ENCODE measurements at places on chromosomes 13 and 19.
A peak's percentile ranks its signal among the peaks of the same experiment; 100 is the strongest.

- no peak for DNase-seq
Observed at GRCh38 chr19:629961-630714, 3.2 kb downstream of the POLRMT start.

DNA sequence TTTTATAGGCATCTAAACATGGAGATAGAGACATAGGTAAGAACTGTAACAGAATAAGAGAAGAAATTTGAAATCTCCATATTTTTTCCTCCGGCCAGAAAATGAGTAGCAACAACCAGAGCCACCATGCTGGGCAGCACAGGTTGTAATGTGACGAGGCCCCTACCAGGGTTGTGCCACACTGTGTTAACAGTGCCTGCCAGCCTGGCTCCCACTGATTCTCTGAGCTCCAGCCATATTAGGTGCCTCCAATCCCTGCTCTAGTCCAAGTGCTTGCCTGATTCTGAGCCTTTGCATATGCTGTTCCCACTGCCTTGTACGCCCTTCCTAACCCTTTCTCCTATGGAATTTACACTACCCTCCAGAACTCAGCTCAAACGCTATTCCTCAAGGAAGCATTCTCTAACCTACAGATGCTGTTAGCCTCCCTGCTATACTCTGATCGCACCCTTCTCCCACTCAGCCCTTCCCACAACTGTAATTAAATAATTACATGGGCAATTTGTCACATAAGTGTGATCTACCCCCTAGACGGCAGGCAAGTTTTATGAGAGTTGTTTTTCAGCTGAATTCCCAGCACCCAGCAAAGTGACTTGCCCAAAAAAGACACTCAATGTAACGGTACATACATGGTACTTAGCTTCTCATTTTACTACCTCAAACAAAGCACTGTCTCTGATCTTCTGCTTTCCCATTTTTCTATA, 37.6 kb upstream of the STARD13 start:
- DNase-seq: peak; percentile 6

- no peak for DNase-seq
Observed at GRCh38 chr19:1917146-1917545, 11.9 kb downstream of the ADAT3 start.

DNA sequence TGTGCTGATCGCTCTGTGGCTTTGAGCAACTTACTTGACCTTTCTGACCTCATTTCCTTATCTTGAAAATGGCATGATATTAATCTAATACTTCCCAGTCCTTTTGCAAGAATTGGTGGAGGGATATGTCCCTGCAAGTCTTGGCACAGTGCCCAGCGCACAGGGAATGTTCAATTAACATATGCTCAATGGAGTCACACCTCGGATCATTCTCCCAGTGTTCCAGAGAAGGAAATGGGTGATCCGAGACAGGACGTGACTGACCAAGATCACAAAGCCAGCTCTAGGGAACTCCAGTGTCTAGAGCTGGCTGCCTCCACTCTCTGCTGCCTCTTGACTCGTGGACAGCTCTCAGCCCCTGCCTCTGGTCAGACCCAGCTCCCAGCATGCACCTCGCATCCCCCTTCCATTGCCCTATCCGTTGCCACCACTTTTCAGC, 3.6 kb downstream of the CDC42EP5 start:
- DNase-seq: no peak

- no peak for DNase-seq
Observed at GRCh38 chr19:14459703-14460102, 15.5 kb downstream of the PTGER1 start.

DNA sequence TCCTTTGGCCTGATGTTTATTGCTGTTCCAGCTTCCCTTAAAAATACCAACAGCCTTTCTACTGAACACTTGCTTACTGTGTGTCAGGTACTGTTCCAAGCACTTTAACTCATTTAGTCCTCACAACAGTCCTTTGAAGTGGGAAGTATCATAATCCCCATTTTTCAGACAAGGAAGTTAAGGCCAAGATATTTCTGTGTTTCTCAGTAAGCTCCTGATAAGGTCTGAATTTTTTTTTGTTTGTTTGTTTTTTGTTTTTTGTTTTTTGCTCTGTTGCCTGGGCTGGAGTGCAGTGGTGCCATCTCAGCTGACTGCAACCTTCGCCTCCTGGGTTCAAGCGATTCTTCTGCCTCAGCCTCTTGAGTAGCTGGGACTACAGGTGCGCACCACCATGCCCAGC, 7.5 kb downstream of the SNRPA start:
- no peak for DNase-seq

DNA sequence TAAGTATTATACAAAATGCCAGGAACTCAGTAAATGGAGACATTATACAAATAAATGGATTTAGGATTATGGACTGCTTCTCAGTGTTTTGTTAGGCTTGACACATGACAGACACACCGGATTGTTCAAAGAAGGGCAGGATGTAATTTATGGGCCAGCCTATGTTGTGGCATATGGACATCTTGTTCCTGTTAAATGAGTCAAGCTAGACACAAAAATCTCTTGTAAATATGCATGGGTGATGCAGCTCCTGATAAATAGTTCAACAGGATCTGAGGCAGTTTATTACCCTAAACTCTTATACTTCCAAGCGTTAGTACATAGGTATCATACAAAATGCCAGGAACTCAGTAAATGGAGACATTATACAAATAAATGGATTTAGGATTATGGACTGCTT, 502.3 kb downstream of the TBC1D4 start:
- DNase-seq: no peak

DNA sequence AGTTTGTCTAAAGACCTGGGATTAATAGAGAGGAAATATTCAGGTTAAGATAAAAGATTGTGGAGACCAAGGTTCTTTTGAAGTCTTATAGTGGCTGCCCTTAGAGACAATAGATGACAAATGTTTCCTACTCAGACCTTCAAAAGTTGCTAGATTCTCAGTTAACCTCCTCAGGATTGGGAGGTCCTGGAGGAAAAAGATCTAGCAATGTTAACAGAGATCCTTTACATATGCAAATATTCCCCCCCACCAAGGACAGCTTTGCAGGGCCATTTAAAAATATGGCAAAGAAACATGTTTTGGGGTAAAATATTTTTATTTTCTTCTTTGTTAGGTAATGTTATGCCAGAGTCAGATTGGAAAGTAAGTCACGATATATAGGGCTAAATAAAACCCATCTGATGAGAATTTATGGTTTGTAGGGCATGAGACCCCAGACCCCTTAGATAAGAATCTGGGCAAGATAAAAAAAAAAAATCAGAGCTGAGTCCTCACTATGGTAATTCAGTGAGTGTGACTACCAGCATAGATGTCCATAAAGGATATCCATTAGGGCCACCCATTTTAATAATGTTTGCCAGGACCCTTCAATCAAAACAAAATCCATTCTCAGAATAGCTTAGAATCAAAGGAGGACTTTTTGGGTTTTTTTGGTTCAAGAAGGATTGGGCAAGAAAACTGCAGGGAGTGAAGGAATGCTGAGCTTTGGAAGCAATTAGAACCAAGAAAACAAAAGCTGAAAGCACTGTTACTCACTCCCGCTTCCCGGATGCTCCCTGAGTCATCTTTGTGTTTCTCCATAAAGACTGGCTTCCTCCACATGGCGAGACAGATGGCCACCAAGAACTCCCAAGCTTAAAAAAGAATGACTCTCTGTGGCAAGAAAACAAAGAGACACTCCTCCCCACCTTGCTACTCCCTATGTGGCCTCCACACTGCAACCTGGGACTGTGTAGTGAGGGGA, 28.2 kb downstream of the VSTM1 start:
- no peak for DNase-seq

- DNase-seq: no peak
Observed at GRCh38 chr19:19081642-19082151, 17.9 kb downstream of the SLC25A42 start.

DNA sequence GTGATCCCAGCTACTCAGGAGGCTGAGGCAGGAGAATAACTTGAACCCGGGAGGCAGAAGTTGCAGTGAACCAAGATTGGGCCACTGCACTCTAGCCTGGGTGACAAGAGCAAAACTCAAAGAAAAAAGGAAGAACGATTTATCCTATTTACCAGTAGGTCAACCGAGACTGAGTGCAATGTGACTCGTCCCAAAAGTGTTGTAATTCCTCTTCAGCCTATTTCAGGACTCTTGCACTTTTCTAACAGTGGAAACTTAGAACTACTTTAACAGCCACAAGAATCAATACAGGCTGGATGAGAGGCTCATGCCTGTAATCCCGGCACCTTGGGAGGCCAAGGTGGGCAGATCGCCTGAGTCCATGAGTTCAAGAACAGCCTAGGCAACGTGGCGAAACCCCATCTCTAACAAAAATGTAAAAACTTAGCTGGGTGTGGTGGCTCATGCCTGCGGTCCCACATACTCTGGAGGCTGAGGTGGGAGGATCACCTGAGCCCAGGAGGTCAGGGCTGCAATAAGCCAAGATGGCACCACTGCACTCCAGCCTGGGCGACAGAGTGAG, 4.3 kb upstream of the NR1H2 start:
- no peak for DNase-seq

- no peak for DNase-seq
Observed at GRCh38 chr13:85655040-85655439, 144.2 kb downstream of the SLITRK6 start.

DNA sequence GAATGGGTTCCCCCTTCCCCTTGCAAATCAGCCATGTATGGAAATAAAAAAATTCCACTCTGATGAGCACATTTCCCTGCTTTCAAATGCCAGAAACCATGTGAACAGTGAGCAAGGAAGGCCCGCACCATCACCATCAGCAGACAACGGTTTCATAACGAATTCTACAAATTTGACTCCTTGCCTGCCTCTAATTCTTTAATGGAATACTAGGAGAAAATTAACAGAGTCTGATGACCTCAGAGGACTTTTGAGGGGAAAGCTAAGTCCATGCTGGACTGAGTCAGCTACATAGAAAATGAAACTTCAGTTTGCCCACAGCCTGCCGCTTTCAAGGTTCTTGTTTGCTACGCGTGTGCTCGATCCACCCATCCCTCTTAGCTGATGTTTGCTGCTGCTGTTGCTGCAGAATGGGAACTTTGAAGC, 46.7 kb upstream of the KL start:
- no peak for DNase-seq

DNA sequence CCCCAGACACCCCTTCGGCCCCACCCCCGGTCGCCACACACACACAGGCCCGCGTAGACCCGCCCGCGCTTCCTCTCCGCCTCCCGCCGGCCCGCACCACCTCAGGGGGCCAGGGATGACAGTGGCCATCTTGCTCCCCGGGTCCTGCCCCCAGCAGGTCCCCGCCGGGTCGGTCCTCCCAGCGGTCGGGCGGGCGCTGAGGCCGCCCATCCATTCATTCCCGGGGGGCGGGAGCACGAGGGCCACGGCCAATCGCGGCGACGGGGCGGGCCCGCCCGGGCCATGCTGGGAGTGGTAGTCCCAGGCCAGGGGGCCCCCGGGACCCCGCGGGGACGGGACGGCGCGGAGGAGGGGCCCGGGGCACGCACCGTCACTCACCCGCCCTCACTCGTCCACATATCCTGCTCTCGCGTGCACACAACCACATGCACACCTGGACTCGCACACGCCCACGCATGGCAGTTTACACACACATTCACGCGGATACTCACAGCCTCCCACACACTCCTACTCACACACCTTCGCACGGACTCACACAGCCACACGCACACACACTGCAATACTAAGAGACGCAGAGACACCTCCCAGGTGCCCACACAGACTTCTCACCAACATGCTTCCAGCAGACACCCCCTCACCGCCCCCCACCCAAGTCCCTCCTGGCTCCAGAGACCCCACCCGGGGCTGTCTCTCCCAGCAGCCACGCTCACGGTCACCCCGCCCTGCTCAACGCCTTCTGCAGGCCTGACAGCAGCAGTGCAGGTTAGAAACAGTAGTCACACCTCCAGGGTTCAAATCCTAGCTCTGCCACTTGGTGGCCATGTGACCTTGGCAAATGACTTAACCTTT, at the start of gene DPF1:
Gene DPF1, minus strand, starts transcription at position 209 of the 849 bp plus-strand sequence. Its CDS starts 80 bp downstream, at position 129.
- DNase-seq: peak; percentile 88

DNA sequence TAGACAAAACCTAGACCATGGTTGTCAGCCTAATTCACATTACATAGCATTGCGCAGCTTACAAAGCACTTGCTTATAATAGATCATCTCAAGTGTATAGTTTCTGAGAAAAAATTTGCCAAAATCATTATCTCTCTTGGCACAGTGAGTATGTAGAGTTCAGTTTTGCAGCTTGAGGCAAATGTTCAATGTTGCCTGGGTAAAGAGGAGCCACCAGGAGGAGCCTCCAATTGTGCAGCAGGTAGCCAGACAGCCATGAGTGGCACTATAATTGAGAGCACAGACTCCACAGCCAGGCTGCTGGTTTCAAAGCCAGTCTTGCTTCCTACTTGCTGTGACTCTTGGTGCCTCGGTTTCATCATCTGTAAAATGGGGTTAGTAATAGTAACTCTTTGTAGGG, 24.0 kb upstream of the OLFM4 start:
- peak; percentile 37 for DNase-seq

DNA sequence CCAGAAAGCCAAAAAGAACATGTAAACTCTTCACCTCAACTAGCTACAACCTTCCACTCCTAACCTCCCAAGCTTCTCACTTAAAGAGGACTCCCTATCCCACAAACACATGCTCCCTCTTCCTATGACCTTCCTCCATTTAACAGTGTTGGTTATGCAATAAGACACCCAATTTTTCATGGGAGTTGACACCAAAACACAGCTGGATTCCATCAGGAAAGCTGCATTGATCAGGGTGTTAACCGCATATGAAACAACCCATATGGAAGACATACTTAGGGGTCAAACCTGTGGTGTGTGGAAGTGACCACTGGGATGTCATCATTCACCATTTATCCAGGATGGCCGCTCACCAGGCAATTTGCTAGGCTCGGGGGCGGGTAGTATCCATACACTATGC, 21.9 kb downstream of the ZNF473 start:
- DNase-seq: no peak

DNA sequence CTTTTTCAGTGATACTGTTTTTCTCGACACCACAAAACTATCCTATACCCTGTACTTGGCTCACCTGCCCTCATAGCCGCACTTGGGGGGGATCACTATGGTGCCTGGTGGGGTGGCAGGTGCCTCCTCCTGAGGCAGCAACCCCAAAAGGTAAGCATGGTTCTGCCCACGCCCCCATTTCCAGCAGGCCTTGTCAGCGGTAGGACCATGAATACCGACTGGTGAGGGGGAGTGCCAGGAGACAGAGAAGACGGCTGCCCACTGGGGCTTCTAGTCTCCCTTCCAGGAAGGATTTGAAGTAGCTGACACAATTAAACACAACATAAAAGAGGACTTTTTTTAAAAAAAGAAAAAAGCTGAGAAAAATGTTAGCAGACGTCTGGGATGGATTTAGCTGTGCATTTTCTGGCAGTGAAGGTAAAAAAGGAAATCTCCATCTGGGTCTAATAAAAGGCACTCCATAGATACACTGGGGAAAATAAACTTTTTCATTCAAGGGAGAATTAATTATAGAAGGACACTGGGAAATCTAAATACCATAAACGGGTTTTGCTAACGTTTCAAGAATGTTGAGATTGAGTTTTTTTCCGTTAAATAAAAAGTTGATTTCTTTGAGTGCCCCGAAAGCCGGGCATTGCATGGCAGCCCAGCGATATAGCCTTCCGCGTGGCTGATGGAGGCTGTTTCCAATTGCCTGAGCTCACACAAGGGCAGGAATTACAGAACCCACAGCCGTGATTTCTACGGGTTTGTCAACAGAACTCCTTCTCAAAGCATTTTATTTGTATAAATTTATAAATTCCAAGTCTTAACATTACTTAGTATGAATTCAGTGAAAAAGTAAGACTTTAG, 45.1 kb downstream of the ATP11A start:
- DNase-seq: no peak
